ENCODE measurements at places on chromosomes 6 and 20. TPM values are rescaled to one million over a fixed set of nuclear protein-coding genes. Genes with fewer than 3 reads are reported as not detected.

TREM1 gene
- not detected for total RNA-seq

PRL gene
- total RNA-seq: not detected

GPR6 gene
- total RNA-seq: not detected

HFE gene
- 3.2 TPM for total RNA-seq

TBX18 gene
- total RNA-seq: 31.5 TPM

FOXF2 gene
- total RNA-seq: not detected

DACT2 gene
- not detected for total RNA-seq

PRICKLE4 gene
- 1.5 TPM for total RNA-seq

SS18L1 gene
- total RNA-seq: 6.7 TPM

NEU1 gene
- total RNA-seq: 58.1 TPM

OR2B6 gene
- total RNA-seq: not detected

MRPL2 gene
- total RNA-seq: 28.9 TPM

OR11A1 gene
- total RNA-seq: not detected

CRIP3 gene
- not detected for total RNA-seq

ACSS1 gene
- total RNA-seq: 14.0 TPM

MYLK4 gene
- total RNA-seq: 0.32 TPM

POU5F1 gene
- not detected for total RNA-seq

TXLNB gene
- total RNA-seq: 0.15 TPM

TOX2 gene
- 1.7 TPM for total RNA-seq

Data from epithelial cell of umbilical artery (primary cell).